Fibroblast of skin of right biceps (primary cell): ENCODE measurements at places on chromosomes 2 and 18.
A peak's percentile ranks its signal among the peaks of the same experiment; 100 is the strongest.

DNA sequence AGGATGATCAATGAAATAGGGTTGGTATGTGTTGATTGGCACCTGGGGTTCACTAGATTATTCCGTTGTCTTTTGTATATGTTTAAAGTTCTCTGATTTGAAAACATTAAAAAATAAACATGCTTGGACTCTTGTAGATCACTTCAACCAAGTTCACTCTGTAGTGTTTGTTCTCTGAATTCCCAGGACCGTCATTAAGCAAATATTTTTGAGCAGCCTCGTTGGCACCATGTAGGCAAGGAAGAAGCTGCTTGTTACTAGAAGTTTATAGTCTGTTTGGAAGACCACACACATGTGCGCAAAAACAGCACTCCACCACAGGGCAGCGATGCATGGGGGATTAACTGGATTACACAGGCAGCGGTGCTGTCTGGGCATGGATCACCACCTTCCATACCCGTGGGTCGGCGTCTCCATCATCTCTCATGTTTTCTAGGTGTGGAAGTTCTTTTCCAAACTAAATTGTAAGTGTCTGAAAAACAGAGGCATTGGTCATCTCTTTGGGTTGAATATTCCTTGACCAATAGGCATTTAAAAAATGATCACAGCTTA lies 212.2 kb downstream of the FHOD3 start:
- no peak for DNase-seq

GRCh38 chr2:65790676-65790935 lies 358.2 kb upstream of the SPRED2 start:
- DNase-seq = no peak

GRCh38 chr18:42533009-42533575 lies 578.1 kb downstream of the PIK3C3 start:
- no peak for DNase-seq

DNA sequence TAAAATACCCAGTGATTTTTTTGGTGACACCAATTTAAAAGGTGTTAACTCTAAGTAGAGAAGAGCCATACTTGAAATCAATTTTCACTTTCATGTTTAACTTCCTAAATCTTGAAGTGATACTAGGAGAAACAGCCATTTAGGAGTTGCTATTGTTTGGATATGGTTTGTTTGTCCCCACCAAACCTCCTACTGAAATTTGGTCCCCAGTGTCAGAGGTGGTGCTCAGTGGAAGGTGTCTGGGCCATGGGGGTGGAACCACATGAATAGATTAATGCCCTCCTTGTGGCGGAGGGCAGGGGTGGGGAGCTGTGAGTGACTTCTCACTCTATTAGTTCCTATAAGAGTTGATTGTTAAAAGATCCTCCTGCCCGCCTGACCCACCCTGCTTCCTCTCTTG lies 377.9 kb downstream of the DLGAP1 start:
- no peak for DNase-seq

GRCh38 chr2:129103936-129104878 lies 785.5 kb upstream of the HS6ST1 start:
- no peak for DNase-seq

- no peak for DNase-seq
Observed at GRCh38 chr2:108377401-108377800, 353 bp upstream of the SULT1C4 start.

- DNase-seq = peak; percentile 19
Observed at GRCh38 chr18:154151-154550, 4.2 kb upstream of the USP14 start.

DNA sequence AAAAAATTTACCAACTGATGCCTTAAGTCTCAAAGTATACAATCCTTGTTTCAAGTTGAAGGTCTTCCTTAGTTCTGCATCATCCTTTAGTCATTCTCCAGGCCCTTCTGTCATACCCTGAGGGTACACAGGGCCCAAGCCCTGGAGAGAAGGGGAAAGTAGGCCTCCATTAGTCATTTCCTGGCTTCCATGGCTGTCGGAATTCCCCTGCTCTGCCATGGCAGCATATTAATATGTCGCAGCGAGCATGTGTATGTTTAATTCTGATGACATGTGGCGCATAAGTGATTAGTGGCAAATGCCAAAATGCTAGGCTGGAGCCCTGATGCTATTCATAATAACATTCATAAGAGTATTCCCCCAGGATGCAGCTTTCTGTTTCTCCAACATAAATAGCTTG lies 22.1 kb downstream of the GPR39 start:
- DNase-seq = peak; percentile 94

DNA sequence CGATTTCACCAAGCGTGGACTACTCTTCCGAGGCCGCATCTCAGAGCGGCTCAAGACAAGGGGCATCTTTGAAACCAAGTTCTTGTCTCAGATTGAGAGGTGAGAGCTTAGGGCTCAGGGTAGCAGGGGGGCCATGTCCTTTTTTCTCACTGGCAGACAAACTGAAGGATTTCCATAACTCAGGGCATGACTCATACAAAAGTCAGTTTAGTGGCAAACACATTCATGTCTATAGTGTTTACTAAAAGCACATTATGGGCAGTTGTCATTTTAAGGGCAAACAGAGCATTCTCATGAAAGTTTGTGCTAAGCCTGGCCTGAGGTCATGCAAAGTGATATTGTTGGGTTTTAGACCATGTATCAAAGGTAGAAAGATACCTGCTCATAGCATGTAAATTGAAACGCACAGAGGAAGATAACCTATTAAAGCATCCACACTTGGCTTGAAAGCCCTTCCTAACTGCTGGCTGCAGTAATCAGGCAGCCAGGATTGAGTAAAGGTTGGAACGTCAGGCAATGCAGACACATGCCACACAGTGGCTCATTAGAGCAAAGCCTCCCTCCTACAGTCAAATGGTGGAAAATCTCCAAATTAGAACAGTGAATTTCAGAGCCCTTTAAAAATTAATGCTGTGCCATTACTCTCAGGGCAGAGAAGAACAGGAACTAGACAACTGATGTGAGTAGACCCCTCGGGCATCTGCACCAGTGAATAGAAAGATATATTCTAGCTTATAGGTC lies 54.2 kb downstream of the HK2 start:
- DNase-seq = peak; percentile 48

GRCh38 chr2:145546091-145546490 lies 1026.2 kb upstream of the ZEB2 start:
- DNase-seq = no peak

- peak; percentile 10 for DNase-seq
Observed at GRCh38 chr2:195756218-195756942, 99.4 kb downstream of the SLC39A10 start.

DNA sequence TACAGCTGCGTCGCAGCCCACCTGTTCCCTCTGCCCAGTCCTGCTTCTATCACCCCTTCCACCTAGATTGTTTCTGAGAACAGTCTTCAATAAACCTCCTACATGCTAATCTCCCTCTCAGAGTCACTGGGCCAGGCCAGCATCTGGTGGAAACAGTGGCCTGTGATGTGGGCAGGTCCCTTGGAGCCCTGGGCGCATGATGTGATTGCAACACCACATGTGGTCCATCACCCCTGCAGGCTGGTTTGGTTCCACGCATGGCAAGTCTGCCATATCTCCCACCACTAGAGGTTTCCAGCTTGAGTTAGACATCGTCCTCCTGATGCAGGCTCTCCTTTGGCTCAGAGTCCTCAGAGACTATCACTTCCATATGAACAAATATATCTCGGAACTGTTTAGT lies 83.5 kb downstream of the PRKCE start:
- DNase-seq = no peak

- peak; percentile 39 for DNase-seq
Observed at GRCh38 chr18:7856733-7857132, 289.6 kb downstream of the PTPRM start.

- DNase-seq = no peak
Observed at GRCh38 chr18:8443505-8443904, 165.7 kb upstream of the RAB12 start.

- no peak for DNase-seq
Observed at GRCh38 chr2:26493566-26493965, 15.6 kb upstream of the OTOF start.

- DNase-seq = peak; percentile 57
Observed at GRCh38 chr2:128638341-128639119, 319.9 kb upstream of the HS6ST1 start.

GRCh38 chr18:4017480-4017879 lies 437.6 kb downstream of the DLGAP1 start:
- DNase-seq = no peak

GRCh38 chr2:235034265-235035118 lies 82.7 kb downstream of the SH3BP4 start:
- DNase-seq = no peak

- no peak for DNase-seq
Observed at GRCh38 chr2:236010920-236011685, 157.1 kb downstream of the GBX2 start.

- DNase-seq = peak; percentile 98
Observed at GRCh38 chr2:223725494-223725893, 111.9 kb downstream of the AP1S3 start.

GRCh38 chr2:101731221-101732054 lies 33.9 kb downstream of the MAP4K4 start:
- DNase-seq = no peak

GRCh38 chr2:197885587-197885986 lies 81.2 kb downstream of the PLCL1 start:
- DNase-seq = no peak

GRCh38 chr2:76450024-76450475 lies 739.3 kb upstream of the GCFC2 start:
- DNase-seq = no peak

- DNase-seq = no peak
Observed at GRCh38 chr2:172231508-172231907, 128.8 kb upstream of the DLX2 start.

DNA sequence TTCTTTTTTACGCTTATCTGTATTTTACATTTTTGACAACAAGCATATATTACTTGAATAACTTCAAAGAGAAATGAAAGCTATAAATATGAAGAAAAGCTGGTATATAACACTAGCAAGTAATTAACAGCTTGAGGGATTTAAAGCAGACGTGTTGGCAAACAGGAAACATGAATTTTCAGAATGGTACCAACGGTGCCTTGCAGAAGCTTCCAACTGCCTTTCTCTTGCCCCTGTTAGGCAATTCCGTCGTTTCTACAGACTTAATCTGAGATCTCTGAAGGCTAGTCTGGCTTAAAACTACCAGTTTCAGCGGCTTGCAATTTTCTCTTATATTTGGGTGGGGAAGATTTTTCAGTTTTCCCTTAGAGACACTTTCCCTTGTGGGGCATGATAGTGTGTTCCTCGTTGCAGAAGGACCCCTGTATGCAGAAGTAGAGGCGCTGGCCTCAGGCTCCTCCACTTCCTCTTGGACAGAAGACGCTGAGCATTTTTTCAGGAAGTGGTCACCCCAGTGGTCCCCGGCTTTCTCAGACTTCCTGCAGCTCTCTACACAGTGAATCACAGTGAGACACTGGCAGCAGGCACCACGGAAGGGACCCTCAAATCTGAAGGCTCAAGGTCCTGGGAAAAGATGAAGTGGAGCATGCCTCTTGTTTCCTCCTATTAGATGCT lies 56.2 kb upstream of the SLC16A14 start:
- DNase-seq = no peak

DNA sequence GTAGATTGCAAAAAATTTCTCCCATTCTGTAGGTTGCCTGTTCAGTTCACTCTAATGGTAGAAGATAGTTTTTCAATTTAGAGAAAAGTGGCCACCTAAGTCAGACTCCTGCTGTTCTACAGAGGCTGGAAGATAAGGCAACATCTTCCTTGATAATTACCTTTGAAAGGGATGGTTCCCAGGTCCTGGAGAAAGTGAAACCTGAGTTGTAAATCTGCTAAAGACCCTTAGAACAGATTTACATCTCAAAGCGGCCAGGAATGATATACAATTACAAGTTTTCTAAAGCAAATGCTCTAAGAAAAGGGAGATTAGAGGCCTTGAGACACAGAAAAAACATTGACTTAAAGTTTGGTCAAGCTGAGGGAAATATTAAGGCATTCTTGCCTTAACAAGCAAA lies 1350.2 kb upstream of the FAM98A start:
- no peak for DNase-seq

- DNase-seq = no peak
Observed at GRCh38 chr18:58275176-58275575, 231.2 kb downstream of the NEDD4L start.

GRCh38 chr2:187168720-187169713 lies 279.0 kb downstream of the CALCRL start:
- no peak for DNase-seq

GRCh38 chr18:27143580-27144287 lies 41.4 kb downstream of the CHST9 start:
- DNase-seq = no peak

- DNase-seq = no peak
Observed at GRCh38 chr2:74001781-74002504, 17.2 kb downstream of the TET3 start.

- DNase-seq = no peak
Observed at GRCh38 chr18:2971741-2972552, 41.0 kb downstream of the LPIN2 start.

GRCh38 chr2:7567646-7568045 lies 650.4 kb downstream of the RNF144A start:
- no peak for DNase-seq

GRCh38 chr2:30673127-30673526 lies 134.1 kb downstream of the CAPN13 start:
- no peak for DNase-seq

GRCh38 chr18:2680216-2680792 lies 24.8 kb downstream of the SMCHD1 start:
- DNase-seq = no peak

DNA sequence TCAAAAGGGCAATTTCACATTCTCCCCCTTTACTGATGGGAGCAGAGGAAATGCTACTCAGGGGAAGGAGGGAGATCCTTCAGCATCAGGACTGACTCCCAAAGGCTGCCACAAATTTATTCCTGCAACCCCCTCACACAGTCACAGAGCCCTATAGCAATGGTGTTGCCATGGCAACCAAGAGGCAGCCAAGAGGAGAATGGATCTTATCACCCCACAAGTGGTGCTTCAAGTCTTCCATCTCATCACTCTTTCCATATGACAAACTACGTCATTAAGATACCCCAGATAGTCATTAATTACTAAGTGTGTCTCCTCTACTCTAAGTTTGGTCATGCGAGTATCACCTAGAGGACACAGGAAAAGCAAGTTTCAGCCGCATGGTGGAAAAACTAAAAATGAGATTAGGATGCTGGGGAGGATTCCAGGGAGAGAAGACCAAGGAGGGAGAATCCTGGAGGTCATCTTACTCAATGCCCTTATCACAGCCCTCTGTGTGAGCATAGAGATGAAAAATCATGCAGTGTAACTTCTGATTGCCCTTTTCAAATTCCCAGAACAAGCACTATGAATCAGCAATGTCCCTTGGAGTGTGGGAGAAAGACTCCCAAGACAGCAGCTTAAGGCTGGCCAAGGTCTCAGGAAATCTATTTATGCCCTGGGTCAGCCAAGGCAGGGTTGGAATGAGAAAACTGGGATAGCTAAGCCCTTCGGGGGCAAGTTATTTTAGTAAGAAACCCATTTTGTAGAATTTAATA lies 885.7 kb upstream of the KLHL29 start:
- DNase-seq = no peak

- DNase-seq = peak; percentile 69
Observed at GRCh38 chr2:150732064-150732463, 244.6 kb upstream of the RND3 start.

- no peak for DNase-seq
Observed at GRCh38 chr18:31482051-31482450, 15.9 kb upstream of the DSG2 start.
